ENCODE measurements at places on chromosomes 16 and 17.

- DNase-seq = no peak
Measured at GRCh38 chr16:67943619-67944504, at the start of gene LCAT. TSS of gene LCAT (minus strand) at chr16:67944120. CDS start at chr16:67944101, 19 bp downstream.

DNA sequence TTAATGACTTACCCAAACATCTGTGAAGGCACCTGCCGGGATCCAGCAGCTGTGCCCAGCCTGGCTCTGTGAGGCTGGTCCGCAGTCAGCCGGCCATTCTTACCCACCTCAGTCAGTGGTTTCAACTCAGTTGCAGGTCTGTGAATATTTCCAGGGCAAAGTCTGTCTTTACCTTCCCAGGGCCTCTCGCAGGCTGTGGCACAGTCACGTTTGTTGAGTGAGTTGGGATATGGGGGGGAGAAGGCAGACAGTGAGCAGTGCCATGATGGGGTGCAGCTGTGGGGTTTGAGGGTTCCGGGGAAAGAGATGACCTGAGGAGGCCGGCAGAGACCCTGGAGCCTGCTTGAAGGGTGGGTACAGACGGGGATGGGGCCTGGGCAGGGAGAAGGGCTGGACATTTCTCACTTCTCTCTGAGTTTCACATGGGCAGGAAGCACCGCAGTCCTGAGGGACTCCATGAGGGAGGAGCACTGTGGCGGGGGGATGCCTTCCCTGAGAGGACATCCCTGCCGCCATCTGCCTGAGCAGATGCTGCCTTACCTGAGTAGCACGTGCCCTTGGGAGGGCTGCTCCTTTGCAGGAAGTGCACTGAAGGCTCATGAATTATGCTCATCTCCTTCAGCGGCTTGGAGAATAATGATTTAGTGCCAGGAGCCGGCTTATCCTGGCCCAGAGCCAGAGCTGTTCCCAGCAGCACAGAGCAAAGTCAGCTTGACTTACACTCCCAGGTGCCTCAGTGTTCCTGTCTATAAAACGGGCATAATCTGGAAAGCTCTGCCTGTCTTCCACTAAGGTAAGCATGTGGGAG is 48.1 kb downstream of the KSR1 start:
- peak; percentile 85 for DNase-seq

DNA sequence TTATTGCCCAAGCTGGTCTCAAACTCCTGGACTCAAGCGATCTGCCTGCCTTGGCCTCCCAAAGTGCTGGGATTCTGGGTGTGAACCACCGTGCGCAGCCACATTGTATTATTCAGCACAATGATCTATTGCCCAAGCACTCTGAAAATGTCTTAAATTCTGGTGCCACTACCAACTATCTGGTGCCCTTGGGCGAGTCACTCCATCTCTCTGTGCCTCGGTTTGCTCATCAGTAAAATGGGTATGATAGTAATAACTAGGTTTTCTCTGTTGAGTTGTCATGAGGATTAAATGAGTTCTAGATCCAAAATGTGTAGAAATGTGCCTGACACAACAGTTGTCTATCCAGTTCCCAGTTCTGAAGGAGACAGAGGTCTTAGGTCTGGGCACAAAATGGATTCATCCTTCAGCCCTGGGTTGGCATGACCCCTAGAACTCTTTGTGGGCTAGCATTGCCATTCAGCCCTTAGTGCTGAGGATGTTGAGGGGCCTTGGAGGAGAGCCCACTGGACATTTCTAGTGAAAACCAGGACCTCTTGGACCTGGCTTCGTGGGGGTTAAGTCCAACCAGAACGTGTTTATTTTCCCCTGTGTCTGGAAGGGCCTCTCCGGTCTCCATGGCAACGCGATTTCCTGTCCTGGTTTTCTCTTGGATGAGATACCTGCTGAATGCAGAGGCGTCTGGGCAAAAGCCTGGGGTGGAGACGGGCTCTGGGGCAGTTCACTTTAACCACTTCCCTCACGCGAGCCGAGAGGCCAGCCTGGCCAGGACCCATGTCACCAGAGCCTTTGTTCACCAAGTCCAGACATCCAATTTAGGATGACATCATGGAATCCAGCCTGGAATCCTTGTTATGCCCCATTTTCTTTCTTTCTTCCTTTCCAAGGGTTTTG is 43.7 kb upstream of the TNRC6A start:
- no peak for DNase-seq

- peak; percentile 48 for DNase-seq
Measured at GRCh38 chr16:9647981-9648701, 534.1 kb downstream of the GRIN2A start.

DNA sequence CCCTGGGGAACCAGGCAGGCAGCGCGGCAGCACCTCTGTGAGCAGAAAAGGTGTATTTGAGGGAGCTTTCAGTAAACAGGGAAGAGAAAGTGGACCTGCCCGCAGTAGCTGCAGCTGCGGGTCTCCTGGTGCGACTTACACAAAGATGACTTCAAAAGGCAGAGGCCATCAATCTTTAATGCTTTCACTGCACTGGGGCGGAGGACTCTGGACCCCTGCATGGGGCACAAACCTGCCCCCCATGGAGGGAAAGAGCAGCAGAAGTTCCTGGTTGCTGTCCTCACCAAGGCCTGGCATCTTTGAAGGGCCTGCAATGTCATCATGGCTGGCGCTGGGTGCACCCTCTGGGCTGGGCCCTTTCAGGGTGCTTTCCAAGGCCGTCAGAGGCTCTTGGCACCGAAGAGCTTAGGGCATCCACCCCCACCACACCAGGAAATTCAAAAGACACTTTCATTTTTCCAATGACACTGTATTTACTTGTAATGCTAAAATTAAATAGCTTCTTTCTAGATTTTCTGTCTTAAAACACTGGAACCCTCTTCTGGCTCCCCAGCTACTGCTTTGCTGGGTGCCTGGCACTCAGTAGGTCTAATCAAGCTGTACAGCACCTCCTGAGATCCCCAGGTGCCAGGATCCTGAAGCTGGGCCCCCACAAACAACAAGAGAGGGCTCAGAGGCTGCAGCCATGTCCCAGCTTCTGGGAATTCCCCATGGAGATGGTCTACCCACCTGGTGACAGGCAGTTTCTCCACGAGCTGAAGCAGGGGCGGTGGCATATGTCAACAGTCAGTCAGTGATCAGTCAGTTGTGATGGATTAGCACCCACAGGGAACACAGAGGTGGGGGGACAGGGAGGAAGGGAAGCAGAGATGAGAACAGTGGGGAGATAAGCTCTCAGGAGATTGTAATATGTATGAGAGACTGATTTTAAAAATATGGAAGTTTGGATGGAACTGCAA is 2.1 kb upstream of the CACNG1 start:
- no peak for DNase-seq

DNA sequence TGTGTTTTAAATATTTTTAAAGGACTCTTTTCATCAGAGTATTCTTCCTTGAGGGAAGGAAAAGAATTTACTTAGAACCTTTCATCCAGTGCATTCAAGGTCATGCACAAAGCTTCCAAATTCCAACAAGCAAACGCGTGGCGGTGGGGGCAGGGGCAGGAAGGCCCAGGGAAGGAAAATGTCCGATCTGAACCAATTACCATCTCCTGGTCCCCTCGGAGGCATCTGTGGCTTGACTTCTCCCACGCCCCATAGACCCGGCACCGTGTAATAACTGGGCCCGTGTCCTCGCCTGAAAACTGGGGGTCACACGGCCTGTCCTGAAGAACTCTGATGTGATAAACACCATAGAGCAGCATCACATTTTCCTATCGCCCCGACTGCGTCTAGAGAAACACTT is 18.3 kb downstream of the MEAK7 start:
- no peak for DNase-seq

DNA sequence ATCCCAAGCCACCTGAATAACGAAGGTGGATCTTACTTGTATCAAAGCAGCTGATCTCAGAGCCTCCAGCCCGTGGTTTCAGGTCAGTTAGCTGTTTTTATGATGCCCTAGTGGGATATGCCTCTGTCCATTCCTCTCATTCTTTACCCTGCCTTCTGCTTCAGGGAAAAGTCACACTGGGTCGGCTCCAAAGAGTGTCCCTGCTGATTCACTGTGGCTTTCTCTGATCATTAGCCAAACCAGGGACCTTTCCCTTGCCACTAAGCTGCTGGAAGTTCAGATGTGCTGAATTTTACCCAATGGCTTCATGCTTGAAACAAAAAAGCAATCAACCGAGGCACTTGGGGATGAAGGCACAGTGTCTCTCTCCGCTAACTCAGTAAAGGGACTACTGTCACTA is 170.2 kb upstream of the SALL1 start:
- DNase-seq = no peak

GRCh38 chr17:76416899-76417298 is 32.5 kb downstream of the SPHK1 start:
- no peak for DNase-seq

GRCh38 chr17:71063127-71063526 is 893.8 kb downstream of the KCNJ2 start:
- no peak for DNase-seq

DNA sequence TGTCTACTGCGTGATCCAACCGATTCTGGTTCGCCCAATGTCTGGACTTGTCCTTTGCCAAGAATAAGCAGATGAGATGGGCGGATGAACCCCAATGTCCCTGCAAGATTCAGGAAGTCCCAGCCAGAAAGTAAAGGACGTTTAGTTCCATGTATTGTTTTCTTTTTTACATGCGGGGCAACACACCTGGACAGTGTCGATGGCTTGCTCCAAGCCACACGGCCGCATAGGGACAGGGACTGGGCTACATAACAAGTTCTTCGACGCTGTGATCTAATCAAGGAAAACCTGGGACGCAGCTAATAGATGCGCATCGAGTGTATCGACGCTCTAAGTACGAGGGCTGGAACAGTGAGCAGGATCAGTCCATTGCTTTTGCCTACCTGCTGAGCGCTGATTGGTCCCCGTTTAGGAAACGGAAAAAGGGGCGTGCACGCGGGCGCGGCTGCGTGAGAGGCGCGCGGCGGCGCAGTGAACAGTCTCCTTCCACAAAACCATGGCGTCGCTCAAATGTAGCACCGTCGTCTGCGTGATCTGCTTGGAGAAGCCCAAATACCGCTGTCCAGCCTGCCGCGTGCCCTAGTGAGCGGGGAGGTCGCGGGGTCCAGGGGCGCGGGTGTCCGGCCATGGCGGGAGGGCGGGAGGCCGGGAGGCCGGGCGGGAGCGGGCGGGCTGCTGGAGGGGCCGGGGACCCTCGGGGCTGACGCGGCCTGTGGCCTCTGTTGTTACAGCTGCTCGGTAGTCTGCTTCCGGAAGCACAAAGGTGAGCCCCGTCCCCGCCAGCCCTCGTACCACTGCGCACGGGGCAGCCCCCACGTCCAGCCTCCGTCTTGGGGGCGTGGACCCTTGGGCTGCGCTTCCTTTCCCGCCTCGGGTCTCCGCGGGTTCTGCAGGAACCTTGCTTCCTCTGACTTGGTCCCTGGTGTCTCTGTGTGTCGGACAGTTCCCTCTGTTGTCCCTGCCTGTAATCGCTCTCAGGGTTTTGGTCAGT is at the start of gene ZNHIT3:
Gene ZNHIT3, plus strand, starts transcription at position 478 of the 991 bp plus-strand sequence. Its CDS starts 19 bp downstream, at position 497.
- peak; percentile 97 for DNase-seq

- no peak for DNase-seq
Measured at GRCh38 chr16:87034317-87034716, 282.9 kb downstream of the C16orf95 start.

- DNase-seq = peak; percentile 38
Measured at GRCh38 chr16:73064212-73064993, 16.5 kb upstream of the ZFHX3 start.

GRCh38 chr16:75836347-75837010 is 110.2 kb upstream of the CPHXL start:
- DNase-seq = no peak

GRCh38 chr16:61616088-61616487 is 420.1 kb downstream of the CDH8 start:
- DNase-seq = no peak

DNA sequence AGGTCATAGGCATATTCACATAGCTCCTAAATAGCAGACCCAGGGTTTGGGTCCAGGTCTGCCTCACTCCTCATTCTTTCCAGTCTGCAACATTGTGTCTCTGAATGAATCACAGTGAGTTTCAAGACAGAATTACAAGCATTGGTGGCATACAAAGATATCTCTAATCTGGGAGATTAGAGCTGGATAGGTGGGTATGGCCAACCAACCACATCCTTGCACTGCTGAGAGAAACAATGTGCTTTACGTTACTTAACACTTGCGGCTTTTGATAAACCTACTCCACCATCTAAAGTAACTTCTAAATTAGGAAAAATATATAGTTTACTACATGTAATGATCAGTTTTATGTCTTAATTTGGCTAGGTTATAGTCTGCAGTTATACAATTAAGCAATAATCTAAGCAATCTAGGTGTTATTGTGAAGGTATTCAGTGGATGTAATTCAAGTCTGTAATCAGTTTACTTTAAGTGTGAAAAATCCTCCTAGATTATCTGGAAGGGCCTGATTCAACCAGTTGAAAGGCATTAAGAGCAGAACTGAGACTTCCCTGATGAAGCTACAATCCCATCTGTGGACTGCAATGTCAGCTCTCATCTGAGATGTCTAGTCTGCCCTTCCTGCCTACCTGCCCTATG is 26.7 kb downstream of the CDH11 start:
- no peak for DNase-seq

GRCh38 chr16:11078812-11079459 is 134.6 kb downstream of the CLEC16A start:
- no peak for DNase-seq

DNA sequence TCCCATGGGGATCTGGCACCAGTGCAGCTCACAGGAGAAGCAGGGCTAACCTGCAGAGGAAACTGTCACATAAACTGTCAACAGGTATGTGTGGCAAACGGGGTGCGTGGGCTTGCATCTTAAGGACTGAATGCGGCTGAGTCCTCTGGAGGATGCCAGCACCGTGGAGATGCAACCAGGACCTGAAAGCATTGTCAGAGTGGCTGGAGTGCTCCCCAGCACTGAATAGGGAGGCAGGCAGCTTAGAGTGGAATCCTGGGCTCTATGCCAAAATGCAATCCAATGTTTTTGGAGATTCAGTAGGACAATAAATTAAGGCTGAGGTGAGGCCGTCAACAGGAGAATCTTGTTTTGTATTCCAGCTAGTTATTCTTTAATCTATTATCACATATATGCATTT is 21.3 kb upstream of the SALL1 start:
- no peak for DNase-seq

GRCh38 chr16:7653746-7654461 is 321.3 kb downstream of the RBFOX1 start:
- DNase-seq = no peak

- DNase-seq = peak; percentile 88
Measured at GRCh38 chr16:57092786-57093411, 516 bp downstream of the CPNE2 start.

GRCh38 chr16:4703906-4704305 is 10.5 kb downstream of the NUDT16L1 start:
- no peak for DNase-seq

- DNase-seq = no peak
Measured at GRCh38 chr17:64120159-64120810, 9.7 kb downstream of the ERN1 start.
